ENCODE measurements at places on chromosomes 3 and 15. TPM values are rescaled to one million over a fixed set of nuclear protein-coding genes. Genes with fewer than 3 reads are reported as not detected.

Gene TNFSF10
- total RNA-seq, result 55.2 TPM

GRCh38 chr3:98743071-98743470, 20.1 kb upstream of the ST3GAL6 start:
- H3K36me3 ChIP-seq, result no peaks in the 10 kb centered on the region
- no peak overlapping the region for H3K27ac ChIP-seq
- no peaks in the 10 kb centered on the region for H3K4me1 ChIP-seq
- DNase-seq, result no peak
- H3K27me3 ChIP-seq, result peaks cover 22% of the 10 kb centered on the region

Gene SLC22A13
- total RNA-seq, result 0.24 TPM

GRCh38 chr15:86903642-86904421, 824.2 kb downstream of the AGBL1 start:
- no peak overlapping the region for H3K27ac ChIP-seq
- peaks cover 21% of the 10 kb centered on the region for H3K27me3 ChIP-seq
- no peaks in the 10 kb centered on the region for H3K4me1 ChIP-seq
- DNase-seq, result no peak
- H3K4me3 ChIP-seq, result no peak overlapping the region

DNA sequence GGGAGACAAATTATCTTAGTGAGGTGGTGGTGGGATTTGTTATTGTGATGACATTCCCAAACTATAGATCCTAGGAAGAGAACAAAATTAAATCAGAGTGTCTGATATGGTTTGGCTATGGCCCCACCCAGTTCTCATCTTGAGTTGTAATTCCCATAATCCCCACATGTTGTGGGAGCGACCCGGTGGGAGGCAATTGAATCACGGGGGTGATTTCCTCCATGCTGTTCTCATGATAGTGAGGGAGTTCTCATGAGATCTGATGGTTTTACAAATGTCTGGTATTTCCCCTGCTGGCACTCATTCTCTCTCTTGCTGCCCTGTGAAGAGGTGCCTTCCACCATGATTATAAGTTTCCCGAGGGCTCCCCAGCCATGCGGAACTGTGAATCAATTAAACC, 62.0 kb downstream of the RPL22L1 start:
- no peak overlapping the region for H3K4me3 ChIP-seq
- H3K27me3 ChIP-seq, result peaks cover 16% of the 10 kb centered on the region
- H3K27ac ChIP-seq, result no peak overlapping the region
- H3K36me3 ChIP-seq, result no peaks in the 10 kb centered on the region

DNA sequence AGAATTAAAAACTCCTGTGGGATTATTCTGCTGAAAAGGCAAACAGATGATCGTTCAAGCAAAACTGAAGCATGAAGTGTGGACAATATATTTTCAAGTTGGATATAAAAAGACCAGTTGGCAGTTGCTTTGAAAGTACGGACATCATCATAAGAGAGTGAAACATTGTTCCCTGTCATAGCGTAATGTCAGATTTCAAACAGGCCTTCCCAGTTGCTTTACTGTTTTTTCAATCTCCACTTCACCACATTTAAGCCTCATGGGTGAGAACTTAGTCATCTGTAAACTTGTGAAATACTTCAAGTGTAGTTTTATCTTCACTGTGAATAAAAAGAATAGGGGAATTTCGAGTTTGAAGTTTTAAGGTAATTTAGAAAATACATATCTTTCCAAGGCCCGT, 435.1 kb upstream of the CNTN3 start:
- H3K4me3 ChIP-seq, result no peak overlapping the region
- no peak for DNase-seq
- no peaks in the 10 kb centered on the region for H3K4me1 ChIP-seq
- H3K27me3 ChIP-seq, result no peaks in the 10 kb centered on the region

- peaks cover 25% of the 10 kb centered on the region for H3K27me3 ChIP-seq
- peaks cover 5% of the 10 kb centered on the region for H3K4me1 ChIP-seq
- no peak overlapping the region for H3K27ac ChIP-seq
- DNase-seq, result no peak
- no peak overlapping the region for H3K4me3 ChIP-seq
- no peaks in the 10 kb centered on the region for H3K36me3 ChIP-seq
These were observed 263.6 kb upstream of the HES1 start for GRCh38 chr3:193872265-193872753.

DNA sequence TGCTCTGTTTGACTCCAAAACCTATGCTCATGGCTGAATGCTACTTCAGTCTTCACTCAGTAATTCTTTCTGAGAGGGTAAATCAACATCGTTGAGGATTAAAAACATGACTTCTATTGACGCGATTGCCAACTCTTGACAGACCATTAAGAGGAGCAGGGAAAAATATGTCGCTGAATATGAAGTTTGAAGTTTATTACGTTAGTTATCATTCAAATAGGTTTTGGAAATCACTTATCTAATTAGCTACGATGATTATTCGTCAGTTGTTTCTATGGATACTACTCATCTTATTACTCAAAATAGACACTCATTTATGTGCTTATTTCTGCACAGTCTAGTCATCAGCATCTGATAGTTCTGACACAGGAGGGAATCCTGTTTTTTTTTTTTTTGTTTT, 279.2 kb upstream of the TBL1XR1 start:
- H3K36me3 ChIP-seq, result no peaks in the 10 kb centered on the region
- H3K27ac ChIP-seq, result no peak overlapping the region
- H3K4me1 ChIP-seq, result no peaks in the 10 kb centered on the region
- no peak for DNase-seq

GRCh38 chr15:80918196-80918783, 71.3 kb downstream of the MESD start:
- peaks cover 6% of the 10 kb centered on the region for H3K36me3 ChIP-seq
- DNase-seq, result no peak
- no peak overlapping the region for H3K27ac ChIP-seq
- H3K4me3 ChIP-seq, result no peak overlapping the region
- no peaks in the 10 kb centered on the region for H3K27me3 ChIP-seq
- H3K4me1 ChIP-seq, result peaks cover 14% of the 10 kb centered on the region

Gene ZNF662
- 4.9 TPM for total RNA-seq
